Brain microvascular endothelial cell (primary cell): ENCODE measurements at places on chromosomes 6 and 20.

- peak; percentile 47 for DNase-seq
These were observed 254.0 kb downstream of the CDC5L start for GRCh38 chr6:44641344-44642031.

DNA sequence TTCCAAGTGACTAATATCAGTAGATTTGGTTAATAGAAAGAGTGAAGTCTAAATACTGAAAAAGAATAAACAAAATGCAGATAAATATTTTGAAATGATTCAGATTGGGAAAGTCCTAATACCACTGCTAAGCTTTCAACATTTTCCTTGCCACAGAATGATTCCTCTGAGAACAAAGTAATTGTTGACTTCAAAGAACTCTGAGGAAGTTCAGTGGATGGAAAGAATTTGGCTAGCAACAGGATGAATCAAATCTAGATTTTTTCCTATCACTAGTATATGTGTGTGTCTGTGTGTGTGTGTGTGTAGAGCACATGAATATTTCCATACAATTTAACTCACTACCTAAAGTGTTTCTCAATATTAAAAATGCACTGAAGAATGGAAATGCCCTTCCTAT lies 107.9 kb upstream of the PREP start:
- DNase-seq, result no peak

GRCh38 chr6:102204351-102204750 lies 810.8 kb downstream of the GRIK2 start:
- no peak for DNase-seq

DNA sequence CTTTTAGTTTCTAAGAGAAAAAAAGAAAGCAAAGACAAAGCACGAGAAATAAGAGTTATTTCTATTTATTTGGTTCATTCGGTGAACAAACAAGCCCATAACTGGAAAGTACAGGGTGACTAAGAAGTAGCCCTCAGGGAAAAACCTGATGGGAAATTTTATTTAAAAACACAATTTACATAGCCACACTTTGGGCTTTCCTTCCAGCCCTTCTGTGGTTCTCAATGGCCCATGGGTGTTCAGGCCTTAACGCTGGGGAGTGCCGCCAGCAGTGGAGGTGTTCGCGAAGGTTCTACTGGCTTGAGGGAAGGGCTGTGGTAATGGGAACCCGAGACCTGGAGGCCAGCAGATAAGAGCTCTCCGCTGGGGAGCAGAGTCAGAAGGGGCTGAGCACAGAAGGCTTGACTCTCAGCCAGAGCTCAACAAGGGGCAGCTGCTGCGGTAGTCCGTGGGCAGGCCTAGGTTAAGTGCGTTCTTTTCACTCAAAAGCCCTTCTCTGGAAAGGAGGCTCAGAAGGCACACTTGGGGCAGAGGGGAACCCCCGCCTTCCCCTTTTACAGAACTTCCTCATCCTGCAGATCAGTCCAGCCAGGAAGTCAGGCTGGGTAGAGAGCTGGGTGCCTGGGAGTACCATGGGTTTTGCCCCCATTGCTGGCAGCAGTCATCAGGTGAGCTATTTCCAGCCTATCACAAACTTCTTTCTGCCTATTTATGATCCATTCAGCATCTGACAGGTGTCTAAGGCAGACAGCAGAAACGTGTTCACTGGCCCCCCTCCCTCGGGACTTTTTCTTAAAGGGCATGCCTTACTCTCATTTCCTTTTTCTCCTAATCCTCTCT lies 8.8 kb upstream of the CD83 start:
- no peak for DNase-seq

DNA sequence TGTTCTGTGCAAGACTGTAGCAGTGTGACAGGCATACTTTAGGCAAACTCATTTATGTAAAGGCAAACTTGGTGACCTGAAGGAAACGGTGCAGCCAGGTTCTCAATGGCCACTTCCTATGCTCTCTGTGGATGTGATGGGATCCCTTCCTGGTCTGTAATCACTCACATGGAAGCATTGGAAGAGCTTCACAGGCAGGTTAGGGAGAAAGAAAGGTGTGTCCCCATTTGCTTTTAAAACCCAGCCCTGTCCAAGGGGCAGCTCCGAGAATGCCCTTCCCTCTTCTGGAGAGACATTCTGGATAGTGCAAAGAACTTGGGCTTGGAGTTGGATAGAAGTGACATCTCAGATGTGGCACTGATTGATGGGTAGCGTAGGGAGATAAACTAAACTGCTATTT lies 28.1 kb downstream of the CEP43 start:
- DNase-seq, result no peak

DNA sequence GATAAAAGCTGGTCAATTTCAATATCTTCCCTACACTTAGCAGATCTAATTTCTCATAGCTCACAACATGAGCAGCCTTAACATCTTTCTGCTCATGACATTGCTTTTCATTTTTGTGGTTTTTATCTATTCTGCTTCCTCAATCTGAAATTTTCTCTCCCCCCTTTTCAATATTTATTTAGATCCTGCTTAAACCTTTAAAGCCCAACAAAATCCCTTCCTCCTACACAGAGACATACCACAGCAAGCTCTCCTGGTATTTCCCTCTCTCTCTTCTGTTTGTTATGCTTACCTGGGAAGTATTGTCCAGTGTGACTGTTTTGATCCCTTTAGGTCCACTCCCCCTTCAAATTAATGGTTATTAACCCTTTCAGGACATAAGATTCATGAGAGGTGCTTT lies 582.5 kb downstream of the RFPL4B start:
- no peak for DNase-seq

- DNase-seq, result no peak
These were observed 205.3 kb downstream of the EYA2 start for GRCh38 chr20:47099825-47100441.

DNA sequence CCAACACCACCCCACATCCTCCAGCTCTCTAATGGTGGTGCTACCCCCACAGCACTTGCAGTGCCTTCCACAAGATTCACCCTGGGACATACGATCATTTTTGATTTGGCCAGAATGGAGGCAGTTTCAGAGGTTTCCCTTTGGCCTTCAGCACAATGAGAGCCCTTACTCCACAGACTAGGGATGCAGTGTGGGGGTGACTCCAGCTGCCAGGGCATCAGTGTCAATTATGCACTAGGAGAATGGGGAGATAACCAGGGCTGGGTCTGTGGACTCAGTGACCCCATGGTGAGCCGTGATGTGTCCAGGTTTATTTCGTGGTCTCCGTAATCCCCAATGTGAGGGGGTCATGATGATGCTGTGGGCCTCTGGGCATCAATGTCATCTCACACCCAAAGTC lies 31.5 kb upstream of the MICB start:
- DNase-seq, result no peak

DNA sequence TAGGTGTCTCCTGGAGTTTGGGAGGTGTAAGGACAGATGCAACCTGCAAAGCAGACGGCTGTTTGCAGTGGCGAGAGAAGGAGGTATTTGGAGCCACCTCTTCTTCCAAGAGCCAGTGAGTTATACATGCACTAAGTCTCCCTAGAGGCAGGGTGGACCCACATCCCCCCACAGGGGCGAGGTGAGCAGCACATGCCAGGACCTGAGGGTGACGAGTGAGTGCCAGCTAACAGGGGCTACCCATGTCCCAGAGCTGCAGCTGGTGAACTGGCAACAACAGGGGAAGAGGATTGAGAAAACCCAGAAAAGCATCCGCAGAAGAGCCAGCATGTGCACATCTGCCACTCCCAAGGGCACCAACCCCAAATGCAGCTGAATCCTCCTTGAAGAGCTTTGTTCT lies 95.1 kb downstream of the CD83 start:
- no peak for DNase-seq

GRCh38 chr6:21027507-21027906 lies 493.2 kb downstream of the CDKAL1 start:
- no peak for DNase-seq

DNA sequence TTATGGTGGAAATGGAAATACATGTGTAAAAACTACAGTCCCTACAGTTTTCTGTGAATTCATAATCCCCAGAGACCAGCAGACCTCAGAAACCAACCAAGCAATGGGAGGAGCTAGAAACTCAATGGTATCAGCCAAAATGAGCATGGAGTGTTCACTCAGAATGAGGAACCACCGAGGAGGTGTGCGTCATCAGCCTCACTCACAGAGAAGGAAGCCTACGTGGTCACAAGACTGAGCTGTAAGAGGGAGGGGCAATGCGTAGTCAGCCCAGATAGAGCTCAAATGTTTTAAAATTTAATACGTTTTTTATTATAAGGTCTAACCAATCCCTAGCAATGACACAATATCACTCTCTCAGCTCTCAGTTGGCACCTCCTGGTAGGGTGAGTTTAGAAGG lies 17.4 kb downstream of the MYLK4 start:
- peak; percentile 60 for DNase-seq

DNA sequence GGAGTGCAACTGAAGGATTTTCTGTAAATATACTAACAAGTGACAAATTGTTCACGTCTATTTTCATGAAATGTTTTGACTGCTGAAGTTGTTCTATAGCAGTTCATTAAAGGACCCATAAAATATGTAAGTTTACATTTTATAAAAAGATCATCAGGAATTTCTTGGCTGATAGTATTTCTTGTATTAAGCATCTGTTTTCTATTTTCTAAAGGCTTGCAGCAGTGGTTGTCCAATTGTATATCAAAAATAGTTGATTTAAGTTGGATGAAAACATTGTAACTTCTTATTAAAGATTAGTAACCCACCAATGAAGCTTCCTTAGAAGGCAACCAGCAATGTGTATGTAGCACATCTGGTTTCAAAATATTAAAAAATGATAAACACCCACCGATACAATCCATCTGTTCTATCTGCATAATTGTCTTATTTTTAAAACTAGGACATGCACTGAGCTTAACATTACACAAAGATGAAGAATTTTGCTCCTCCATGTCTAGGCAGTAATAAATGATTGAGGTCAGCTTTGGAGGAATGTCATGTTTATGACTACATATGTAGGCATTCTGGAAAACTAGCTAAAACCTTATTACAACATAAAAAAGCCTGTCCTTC lies 301.3 kb upstream of the TCF21 start:
- DNase-seq, result no peak

- no peak for DNase-seq
These were observed 280.4 kb downstream of the ALDH8A1 start for GRCh38 chr6:134669485-134669884.

DNA sequence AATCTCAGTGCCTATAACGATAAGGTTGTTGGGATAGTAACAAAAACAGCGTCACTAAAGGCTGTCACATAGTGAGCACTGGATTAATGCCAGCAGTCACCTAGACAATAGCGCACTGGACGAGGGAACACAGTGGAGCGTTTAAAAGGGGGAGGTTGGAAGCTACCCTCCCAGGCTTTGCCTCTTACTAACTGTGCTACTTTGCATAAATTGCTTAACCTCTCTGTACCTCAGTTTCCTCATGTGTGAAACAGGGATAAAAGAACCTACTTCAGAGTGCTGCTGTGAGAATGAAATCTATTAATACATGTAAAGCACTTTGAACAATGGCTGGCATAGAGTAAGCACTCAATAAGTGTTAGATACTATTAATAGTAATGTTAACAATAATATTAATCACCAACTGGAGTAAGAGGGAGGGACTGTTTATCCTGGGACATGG lies 10.5 kb downstream of the BCL2L1 start:
- DNase-seq, result no peak

DNA sequence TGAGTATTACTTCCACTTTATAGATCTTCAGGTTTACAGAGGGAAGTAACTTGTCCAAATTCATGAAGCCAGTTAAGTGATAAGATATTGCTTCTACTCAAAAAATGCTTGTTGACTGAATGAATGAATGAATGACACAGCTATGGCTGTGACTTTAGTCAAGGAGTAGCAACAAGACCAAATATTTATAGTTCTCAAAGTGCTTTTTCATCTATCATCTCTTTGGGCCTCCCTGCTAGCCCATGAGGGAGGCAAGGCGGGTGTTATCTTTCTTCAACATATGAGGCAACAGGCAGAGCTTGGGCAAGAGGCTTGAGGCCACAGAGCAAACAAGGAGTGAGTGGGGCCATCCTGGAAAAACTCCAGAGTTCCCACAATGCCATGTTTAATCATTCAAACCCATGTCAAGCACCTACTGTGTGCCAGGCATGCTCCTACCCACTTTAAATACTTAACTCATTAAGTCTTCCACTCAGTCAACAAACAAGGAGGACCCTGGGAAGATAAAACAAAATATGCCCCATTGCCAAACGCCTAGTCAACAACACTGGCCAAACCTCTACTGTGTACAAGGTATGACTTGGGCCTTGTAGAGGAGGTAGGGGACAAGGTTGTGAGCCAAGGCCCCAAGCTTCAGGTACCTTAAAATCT lies 15.9 kb downstream of the BCL2L1 start:
- DNase-seq, result no peak

GRCh38 chr6:170167657-170168159 lies 123.2 kb downstream of the DLL1 start:
- no peak for DNase-seq

DNA sequence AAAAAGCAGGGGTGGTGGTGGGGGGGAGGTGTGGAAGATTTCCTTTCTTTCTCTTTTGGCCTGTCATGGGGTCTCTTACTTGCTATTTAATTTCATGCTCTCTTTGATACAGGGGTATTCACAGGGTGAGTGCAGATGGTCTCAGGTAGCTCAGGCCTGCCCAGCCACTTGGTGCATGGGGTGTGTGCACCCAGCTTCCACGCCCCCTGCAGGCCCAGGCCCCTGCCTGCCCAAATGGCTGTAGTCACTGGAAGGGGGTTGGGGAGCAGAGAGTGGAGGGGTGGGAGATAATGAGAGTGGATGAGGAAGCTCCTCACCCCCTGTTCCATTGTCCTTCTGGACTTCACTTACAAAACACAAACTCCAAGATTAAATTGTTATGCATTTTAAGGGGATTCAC lies 133.6 kb upstream of the SGK1 start:
- DNase-seq, result no peak

DNA sequence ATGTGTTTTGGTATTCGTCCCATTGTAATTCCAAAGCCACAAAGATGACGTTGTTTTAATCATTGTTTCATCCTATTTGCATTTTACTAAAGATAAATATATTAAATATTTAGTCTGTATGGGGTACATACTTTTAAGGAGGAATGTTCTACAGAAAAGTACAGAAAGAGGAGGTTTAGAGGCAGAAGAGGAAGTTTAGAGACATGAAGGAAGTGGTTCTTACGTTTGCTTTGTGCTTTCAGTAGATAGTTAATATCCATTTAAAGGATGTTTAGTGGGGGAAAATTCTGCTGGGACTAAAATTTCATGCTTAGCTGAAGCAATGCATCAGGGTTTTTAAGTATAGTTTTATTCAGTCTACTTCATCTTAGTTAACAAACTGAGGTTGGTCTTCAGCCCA lies 116.6 kb downstream of the CRYBG1 start:
- DNase-seq, result no peak

DNA sequence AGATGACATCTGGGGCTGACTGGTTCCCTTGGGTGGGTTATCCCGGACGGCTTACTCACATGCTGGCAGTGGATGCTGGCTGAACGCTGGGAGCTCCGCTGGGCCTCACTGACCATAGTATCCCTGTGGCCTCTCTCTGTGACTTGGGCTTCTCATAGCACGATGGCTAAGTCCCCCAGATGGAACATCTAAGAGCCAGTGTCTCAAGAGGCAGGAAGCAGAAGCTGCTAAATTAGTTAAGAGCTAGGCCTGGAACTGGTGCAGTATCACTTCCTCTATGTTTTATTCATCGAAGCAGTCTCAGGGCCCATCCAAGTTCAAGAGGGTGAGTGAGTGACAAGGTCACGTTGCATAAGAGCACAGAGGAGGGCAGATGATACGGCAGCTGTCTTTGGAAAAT lies 116.5 kb upstream of the LAMP5 start:
- DNase-seq, result no peak
